ENCODE measurements at places on chromosomes 11 and 22.

GRCh38 chr11:27390318-27391295 is 27.6 kb upstream of the CCDC34 start:
- no peak for DNase-seq

DNA sequence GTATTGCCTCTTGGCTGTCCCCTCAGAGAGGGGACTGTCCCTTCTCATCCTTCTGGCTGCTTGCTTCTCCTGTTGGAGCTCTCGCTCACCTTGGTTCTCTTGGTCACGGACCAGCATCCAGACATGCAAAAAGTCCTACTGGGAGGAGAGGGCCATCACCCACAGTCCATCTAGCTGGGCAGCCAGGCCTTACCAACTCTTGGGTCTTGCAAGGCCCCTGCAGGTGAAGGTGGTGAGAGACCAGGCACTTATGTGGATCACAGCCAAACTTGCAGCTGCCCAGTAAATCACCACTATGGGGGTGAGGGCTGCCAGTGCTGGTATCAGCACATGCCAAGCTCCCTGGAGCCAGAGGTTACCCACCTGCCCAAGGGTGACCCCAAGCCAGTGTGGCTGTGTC is 36.3 kb downstream of the KCNQ1OT1 start:
- no peak for DNase-seq

GRCh38 chr11:129968591-129969419 is 33.8 kb downstream of the PRDM10 start:
- DNase-seq, result no peak

GRCh38 chr11:86446163-86446923 is 71.7 kb downstream of the CCDC81 start:
- DNase-seq, result peak; percentile 25

GRCh38 chr11:63920939-63921417 is 4.0 kb upstream of the RCOR2 start:
- DNase-seq, result peak; percentile 64

- no peak for DNase-seq
Observed at GRCh38 chr11:32113200-32113919, 22.5 kb downstream of the RCN1 start.

DNA sequence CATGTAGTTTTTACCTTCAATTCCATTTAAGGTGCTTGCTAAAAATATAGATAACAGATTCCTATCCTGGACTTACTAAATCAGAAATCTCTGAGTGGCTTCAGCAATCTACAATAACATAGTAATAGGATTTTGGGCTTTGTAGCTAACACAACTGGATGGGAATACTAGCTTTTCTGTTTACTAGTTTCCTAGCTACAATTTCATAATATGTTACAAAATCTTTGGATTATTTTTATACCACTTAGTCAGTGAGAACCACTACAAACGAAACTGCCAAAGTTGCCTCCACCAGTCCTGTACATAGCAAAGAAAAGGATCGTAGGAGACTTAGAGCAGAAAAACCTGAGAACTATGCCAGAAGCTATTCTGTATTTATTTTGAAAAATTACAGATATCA is 87.7 kb upstream of the ANO3 start:
- no peak for DNase-seq

DNA sequence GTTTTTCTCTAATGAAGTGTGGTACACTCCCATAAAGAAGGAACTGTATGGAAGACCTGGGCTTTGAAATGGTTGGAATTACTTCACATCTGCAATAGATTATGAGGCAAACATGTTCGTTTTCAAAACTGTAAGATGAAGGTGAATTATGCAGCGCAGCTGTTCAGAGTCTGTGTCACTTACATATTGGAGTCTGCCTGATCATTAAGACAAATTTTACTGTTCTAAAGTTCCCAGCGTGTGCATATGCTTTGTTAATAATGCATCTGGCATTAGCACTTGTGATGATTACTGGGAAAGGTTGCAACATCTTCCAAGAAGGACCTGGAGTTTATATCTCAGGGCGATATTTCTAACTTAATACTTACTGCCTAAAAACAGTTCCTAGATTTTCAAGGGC is 255.2 kb upstream of the ZC3H12C start:
- DNase-seq, result no peak

- no peak for DNase-seq
Observed at GRCh38 chr11:82791779-82792178, 58.1 kb upstream of the FAM181B start.

GRCh38 chr11:27857588-27857987 is 157.3 kb upstream of the BDNF start:
- DNase-seq, result no peak
